ENCODE measurements at places on chromosomes 2 and 18.

DNA sequence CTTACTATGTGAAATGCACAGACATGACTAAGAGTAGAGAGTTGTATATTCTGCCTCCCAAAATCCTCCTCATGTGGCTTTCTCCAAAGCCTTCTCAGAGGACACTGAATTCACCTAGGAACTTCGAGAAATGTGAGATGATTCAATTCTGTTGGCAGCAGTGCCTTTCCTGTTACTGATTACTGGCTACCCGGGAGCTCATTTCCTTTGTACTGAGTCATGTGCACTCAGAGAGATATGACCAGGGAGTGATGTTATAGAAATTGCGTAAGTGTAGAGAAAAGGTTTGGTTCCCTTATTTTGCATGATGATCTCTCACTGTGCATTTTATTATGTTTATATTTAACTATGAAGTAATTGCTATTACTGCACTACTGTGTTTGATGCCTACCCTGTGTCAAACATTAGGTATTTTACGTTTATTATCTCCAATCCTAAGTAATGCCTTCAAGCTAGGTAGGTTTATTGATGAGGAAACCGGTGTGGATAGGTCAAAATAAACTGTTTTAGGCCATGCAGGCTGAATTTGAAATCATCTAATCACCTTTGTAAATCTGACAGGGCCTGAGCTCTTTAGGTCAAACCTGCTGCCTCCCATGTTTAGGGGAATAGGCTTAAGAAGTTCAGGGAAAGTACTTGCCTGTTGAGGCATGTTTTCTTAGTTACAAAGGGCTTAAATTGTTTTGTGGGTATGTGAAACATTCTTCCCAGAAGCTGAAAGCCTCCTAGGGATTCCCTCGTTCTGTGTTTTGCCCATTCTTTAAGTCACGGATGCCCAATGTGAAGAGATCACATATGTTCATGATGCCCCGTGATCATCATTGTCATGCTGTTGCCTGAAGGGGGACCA lies 86.8 kb downstream of the FMNL2 start:
- ATAC-seq: peak; percentile 61

GRCh38 chr18:46042571-46043123 lies 29.4 kb downstream of the PSTPIP2 start:
- ATAC-seq: no peak

DNA sequence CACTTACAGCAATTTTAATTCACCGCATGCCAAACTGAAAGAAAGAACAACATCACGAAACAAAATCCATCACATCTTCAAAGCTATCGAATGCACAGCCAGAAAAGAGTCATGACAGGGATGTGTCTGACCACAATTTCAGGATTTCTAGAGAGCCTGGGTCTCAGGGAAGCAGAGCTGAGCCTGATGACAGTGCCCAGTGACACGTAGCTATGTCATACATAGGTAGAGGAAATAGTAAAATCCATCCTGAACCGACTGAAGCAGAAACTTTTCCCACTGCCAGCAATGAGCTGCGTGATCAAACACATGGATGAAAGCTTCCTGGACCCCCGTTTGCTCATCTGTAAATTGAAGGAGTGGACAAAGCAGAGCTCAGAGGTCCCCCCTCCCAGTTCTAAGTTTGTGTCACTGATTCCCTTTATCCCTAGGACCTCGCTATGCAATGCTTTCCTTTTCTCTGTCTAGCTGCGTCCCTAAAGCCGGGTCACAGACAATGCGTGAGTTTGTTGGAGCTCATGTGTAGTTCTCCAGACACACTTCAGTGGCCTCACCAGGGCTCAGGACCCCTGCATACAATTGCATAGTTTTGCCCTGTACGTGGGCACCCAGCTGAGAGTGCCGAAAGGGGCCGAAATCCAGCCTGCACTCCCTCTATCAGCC lies 37.6 kb downstream of the CCBE1 start:
- ATAC-seq: no peak

DNA sequence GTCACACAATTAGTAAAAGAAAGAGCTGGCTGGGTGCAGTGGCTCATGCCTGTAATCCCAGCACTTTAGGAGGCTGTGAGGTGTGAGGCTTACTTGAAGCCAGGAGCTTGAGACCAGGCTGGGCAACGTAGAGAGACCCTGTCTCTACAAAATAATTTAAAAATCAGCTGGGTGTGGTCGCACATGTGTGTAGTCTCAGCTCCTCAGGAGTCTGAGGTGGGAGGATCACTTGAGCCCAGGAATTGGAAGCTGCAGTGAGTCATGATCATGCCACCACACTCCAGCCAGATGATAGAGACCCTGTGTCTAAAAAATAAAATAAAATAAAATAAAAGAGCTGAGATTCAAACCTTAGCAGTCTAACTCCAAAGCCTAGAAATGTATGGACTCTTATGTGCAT lies 39.0 kb upstream of the NEDD4L start:
- no peak for ATAC-seq

- ATAC-seq: no peak
These were observed 39.8 kb upstream of the AAK1 start for GRCh38 chr2:69683170-69683971.
